Gastrocnemius medialis (tissue), 4 donors: ENCODE measurements at places on chromosomes 16 and 17. TPM values are rescaled to one million over a fixed set of nuclear protein-coding genes. Genes with fewer than 3 reads are reported as not detected.

The ODAD4 gene
- total RNA-seq, result not detected

The DPEP2 gene
- 0.26 TPM for total RNA-seq

The CACNG1 gene
- total RNA-seq, result 185 TPM

The GUCY2D gene
- not detected for total RNA-seq

The PIK3R6 gene
- total RNA-seq, result 0.24 TPM

The TSEN54 gene
- total RNA-seq, result 31.2 TPM

The TBC1D26 gene
- total RNA-seq, result not detected

The CCL8 gene
- total RNA-seq, result not detected

- DNase-seq, result peak; percentile 35
These were observed 8.6 kb downstream of the COG1 start for GRCh38 chr17:73201215-73202069.

GRCh38 chr16:14364386-14365199 lies 265.5 kb downstream of the PARN start:
- DNase-seq, result no peak

DNA sequence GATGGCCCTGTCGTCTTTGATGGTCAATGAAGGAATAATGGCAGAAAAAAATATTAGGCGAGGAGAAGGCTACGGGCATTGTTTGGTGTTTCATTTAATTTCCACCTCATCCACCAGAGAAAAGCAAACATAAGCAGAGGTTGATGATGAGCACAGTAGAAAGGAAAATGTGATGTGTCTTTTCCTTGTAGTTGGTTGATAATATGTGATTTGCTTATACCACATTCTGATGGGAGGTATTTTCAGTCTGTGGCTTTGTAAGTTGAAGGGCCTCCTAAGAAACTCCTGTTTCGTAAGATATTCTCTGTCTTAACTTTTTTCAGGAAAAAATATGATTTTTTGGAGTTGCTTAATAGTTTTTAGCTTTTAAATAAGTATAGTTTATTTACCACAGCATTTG lies 215.7 kb downstream of the PRKCA start:
- DNase-seq, result no peak

- peak; percentile 64 for DNase-seq
These were observed 42.7 kb downstream of the TIMM22 start for GRCh38 chr17:1039511-1040215.

DNA sequence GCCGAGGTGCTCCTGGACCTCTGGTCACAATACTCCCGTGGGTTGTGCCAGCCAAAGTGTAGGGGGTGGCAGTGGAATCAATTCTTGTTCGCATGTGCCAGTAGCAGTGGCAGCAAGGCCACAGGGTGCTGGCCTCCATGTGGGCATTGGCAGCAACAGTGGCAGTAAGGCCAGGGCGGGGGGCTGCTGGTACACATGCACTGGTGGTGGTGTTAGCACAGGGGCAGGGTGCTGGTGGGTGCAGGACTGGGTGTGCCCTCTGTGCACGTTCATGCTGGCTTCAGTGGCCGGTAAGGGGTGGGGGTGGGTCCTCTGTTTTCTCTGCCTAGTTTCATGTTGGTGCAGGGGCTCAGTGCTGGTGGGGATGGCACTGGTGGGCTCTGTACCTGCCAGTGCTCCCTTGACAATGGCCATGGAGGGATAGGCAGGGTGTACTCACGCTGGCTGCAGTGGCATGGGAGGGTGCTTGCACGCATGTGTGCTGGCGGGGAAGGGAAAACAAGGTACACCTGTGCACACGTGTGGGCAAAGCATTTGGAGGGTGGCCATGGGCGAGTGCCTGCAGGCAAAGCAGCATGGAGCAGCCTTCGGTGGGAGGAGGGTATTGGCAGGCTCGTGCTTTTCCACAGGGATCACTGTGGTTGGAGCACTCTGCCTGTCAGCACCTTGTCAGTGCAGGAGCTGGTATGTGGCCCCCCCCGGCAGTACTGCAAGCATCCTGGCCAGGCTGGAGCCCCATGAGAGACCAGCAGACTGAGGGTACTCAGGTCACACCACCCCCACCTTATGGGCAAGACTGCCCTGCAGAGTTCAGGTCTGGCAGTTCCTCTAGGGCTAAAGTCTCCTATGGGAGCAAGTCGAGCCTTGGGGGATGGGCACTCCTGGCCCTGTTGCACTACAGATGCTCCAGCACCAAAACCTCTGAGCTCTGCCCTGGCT lies 35.8 kb downstream of the NF1 start:
- DNase-seq, result no peak

DNA sequence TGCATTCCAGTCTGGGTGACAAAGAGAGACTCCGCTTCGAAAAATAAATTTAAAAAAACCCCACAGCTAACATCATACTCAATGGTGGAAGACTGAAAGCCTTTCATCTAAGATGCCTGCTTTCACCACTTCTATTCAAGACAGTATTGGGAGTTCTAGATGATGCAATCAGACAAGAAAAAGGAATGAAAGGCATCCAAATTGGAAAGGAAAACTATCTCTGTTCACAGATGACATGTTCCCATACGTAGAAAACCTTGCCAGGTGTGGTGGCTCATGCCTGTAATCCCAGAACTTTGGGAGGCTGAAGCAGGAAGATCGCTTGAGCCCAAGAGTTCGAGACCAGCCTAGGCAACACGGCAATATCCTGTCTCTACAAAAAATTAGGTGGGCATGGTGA lies 31.1 kb downstream of the RANBP10 start:
- no peak for DNase-seq

DNA sequence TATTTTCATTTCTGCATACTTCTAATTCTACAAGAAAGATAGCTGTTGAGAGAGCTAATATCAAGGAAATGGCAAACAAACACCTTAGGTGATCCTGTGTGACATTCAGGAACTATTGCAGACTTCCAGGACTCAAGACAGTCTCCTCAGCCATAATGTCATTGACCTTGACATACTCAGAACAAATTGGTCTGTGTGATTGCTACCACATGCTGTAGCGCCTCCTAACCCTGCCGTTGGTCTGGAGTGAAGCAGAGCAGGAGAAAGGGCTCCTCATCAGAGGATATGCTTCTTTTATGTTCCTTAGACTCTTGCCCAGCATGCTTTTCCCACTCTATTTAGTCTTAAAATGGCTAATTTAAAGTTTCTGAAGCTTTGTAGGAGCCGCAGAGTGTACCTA lies 194.2 kb upstream of the TBX2 start:
- no peak for DNase-seq

- DNase-seq, result no peak
These were observed 15.1 kb downstream of the CRYM start for GRCh38 chr16:21262779-21263639.

DNA sequence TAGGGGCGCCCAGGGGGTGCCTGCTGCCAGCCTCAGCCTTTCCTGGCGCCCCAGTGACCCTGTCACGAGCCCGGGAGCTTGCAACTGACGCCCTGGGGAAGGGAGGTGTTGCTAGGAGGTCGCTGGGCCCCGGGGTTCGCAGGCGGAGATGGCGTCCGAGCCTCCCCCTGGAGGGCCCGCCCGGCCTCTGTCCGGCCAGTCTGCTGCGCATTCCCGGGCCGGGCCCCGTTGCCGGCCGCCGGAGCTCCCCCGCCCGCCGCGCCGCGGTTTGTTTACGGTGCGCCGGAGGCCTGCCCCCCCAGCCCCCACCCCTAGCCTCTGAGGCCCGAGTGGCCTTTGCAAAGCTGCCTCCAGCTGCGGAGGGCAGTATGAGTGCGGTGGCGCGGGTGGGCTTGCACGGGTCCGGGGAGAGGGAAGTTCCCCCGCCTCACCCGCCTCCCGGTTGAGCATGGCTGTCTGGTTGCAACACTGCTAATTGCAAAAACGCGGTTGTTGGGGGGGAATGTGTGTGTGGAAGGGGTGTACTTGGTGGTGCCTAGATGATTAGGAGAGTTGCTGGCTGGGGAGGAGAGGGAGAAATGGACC lies 514 bp downstream of the THRA start:
- peak; percentile 35 for DNase-seq

DNA sequence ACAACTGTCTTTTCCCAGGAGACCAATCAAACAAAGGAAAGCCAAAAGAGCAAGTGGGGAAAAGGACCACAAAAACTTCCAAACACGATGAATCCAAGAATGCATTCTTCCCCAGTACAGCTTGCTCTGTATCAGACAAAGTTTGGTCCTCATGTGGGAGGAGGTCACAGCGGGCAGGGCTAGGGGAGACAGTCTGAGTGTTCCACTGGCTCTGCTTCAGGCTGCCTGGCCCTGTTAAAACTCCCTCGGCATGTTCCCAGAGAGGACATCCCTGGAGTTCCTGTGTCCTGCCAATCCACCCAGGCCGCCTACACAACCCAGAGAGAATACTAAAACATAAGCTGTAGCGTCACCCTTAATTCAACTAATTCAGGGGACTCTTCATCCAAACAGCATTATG lies 415.1 kb upstream of the DYNLRB2 start:
- DNase-seq, result peak; percentile 20
